ENCODE measurements at places on chromosomes 4 and X.

- peak; percentile 59 for DNase-seq
Measured at GRCh38 chr4:30720021-30720660, at the start of gene PCDH7. Gene PCDH7 (plus strand): TSS chr4:30720369. CDS start chr4:30721423, 1,054 bp downstream.

DNA sequence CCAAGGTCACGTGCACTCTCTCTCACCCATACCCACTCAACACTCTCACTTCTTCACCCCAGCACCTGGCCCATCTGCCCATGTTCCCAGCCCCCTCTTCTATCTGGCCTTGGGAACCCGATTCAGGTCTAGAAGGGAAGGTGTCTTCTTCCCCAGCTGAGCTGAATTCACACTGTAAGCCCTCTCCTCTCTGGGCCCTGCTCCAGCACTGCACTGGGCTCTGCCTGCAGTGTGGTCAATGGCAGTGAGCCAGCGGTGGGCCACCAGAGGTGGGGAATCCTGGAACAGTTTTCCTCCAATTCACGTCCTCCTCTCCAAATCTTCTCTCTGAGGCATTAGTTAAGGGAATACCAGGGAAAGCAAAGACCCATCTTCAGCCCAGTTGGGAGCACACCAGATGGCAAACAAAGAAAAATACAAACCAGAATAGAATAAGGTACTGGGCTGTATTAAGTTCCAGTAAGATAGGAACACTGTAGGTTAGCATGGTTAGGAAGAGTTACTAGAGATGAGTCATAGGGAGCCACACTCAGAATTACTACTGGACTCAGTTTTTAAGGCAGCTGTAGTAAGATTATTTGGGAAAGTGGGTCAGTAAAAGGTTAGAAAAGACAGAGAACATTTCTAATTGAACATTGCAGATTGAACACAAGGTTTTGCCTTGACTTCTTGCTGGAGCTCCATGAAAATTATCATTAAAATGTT, 5.0 kb downstream of the AWAT2 start:
- no peak for DNase-seq

DNA sequence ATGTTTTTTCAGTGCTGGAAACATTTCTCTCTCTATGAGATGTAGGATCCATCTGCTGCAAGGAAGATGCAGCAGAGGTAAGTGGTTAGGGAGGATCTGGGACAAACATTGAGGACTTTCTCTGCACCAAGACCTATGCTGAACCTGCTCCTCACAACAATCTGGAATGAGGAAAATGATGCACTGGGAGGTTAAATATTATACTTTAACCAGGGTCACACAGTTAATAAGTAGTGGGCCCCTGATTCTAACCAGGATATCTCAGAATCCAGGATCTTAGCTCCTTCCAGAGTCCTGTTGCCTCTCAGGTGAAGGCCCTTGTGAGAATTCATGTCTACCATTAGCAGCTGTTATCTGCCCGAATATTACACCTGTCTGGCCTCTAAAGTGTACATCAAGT, 7.0 kb downstream of the CXCL9 start:
- DNase-seq, result no peak

DNA sequence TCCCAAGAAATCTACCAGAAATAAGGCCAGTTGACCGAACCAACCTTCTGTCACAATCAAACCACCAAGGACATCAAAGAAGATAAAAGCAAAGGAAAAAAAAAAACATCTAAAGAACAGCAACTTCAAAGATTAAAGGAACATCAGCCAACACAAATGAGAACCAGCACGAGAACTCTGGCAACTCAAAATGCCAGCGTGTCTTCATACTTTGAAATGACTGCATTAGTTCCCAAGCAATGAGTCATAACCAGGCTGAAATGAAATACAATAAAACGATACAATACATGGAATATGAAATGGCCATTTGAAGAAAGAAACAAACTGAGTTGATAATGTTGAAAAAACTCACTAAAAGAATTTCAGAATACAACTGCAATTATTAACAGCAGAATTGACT, 611.6 kb upstream of the GRIA3 start:
- DNase-seq, result no peak

DNA sequence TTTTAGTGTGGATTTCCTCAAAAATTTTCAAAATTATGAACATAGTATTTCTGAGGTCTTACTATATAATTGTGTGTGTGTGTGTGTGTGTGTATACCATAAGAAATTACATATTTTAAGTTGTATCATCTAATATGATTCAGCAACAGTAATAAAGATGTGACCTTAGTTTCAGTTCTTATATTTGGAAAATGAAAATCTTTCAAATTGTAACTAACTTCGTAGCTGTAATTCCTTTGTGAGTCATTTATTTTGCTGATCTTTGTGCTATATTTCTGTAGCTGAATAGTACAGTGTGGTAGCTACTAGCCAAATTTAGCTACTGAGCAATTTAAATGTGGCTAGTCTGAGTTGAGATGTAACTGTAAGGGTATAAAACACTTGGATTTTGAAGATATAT, 116.4 kb downstream of the RAP1GDS1 start:
- DNase-seq, result no peak

DNA sequence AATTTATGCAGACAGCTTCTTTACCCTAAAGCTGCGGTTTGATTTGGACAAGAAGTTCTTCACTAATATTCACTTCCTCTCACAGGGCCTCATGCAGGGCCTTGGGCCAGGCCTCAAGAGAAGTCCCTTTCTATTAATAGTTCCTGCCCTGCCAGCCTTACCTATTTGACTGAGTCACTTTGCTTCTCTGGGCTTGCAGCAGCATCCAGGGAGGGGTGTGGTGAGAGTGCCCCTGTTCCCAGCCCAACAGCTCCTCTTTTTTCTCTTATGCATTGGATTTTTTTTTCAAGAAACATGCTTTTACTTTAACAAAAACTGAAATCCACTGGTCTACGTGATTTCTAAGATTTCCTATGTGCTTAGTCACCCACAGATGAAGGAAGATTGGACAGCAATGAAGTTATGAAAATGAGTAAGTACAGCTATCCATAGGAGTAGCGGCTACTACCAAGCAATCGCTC, 26.7 kb downstream of the FAM156B start:
- DNase-seq, result no peak

DNA sequence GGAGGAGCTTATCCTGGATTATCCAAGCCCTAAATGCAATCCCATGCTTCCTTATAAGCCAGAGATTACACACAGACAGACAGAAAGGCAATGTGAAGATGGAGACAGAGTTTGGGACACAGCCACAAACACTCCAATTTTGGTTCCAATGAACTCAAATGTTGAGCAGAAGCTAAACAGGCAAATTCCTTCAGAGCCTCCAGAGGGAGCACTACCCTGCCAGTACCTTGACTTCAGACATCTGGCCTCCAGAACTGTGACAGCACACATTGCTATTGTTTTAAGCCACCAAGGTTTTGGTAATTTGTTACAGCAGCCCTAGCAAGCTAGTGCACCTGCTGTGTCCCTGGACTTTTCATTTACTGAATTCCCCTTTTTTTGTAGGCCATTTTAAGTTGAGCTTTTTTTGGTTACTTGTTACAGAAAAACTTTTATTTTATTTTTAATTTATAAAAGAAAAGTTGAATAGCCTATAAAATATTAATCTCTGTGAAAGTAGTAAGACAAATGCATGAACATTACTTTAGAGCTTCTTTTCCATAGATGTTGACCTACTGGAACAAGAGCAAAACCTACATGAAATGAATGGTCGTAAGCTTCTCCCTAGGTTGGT, 33.4 kb upstream of the SRD5A3 start:
- no peak for DNase-seq

DNA sequence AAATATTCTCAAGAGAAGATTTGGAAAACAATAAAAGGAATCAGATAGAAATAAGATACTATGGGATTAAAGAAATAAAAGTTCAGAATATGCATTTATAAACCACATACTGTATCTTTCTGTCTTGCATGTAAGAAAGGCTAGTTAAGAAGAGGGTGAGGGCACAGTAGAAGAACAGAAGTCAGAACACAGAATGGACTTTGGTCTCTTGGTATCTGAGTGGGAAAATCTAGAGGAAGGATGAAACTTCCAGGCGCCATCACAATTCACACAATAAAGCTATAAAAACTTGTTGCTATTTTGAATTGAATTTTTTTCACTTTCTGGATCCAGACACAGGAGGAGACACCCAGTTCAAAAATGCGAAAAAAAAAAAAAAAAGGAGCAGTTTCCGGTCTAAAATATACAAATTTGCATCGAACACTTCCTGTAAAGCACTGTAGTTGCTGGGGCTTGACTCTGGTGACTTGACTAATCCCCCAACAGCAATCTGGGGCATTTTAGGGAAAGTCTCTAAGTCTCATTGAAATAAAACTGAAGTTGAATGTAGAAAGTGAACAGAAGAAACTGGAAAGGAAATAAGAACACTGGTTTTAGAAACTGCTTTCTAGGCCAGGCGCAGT, 8.1 kb upstream of the NAAA start:
- no peak for DNase-seq

DNA sequence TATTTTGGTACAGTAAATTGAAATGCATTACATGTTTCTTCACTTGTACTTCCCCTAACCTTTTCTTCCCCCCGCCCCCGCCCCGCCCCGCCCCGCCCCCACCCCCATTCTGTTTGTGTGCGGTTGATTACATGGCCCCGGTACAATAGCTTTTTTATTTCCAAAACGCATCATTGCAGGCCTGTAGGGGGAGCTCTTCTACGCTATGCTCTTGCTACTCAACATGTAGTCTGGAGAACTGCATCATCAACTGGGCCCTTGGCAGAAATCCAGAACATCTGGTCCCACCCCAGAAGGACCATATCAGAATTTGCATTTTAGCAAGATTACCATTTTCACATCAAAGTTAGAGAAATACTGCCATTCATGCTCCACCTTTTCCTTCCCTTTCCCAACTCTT, 333.3 kb upstream of the DDX53 start:
- DNase-seq, result peak; percentile 8

GRCh38 chr4:74823194-74823593, 28.9 kb upstream of the BTC start:
- no peak for DNase-seq

DNA sequence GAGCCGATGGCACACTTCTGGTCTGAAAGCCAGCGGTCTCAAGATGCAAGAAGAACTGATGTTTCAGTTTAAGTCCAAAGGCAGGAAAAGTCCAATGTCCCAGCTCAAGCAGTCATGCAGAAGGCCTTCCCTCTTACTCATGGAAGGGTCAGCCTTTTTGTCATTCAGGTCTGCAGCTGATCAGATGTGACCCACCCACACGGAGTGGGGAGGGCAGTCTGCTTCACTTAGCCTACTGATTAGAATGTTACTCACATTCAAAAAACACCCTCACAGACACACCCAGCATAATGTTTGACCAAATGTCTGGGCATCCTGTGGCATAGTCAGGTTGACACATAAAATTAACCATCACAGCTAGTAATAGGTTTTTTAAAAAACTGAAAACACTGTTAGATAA, 6.6 kb downstream of the HCCS start:
- no peak for DNase-seq

DNA sequence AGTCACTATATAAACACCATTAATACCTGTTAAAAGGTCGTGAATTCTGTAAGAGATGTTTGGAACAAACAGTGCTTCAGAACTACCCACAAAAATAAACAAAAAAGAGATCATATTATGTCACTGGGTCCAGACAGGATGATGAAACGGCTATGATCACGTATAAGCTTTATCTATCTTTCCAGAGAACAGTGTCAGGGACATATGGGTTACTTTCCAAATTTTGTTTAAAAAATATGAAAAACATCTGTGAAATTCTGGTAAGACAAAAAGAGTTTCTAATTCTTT, 90.0 kb downstream of the SORBS2 start:
- no peak for DNase-seq

Data from hippocampal formation (tissue), 2 donors.